PC-9 (cell line): ENCODE measurements at places on chromosomes 16 and 17. TPM values are rescaled to one million over a fixed set of nuclear protein-coding genes. Genes with fewer than 3 reads are reported as not detected.
A peak's percentile ranks its signal among the peaks of the same experiment; 100 is the strongest.

- DNase-seq = no peak
These were observed 33.3 kb upstream of the METTL9 start for GRCh38 chr16:21565861-21566669.

- peak; percentile 22 for DNase-seq
These were observed 82.4 kb downstream of the PLCG2 start for GRCh38 chr16:81861503-81861902.

DNA sequence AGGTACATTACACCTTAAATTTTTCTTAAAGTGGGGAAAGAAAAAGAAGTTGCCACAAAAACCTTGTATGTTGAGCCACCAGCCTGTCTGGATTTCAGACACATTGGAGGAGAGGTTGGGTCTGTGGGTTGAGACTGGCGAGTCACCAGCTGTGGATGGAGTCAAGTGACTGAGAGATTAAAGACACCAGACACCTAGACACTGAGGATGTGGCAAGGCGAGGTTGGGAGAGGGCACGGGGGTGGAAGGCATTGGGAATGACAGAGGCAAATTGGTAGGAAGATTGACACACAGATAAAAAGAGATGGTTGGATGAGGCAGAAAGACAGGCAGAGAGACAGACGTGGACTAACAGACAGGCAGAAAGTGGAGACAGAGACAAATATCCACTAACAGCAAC is 49.6 kb downstream of the KCNJ12 start:
- no peak for DNase-seq

- DNase-seq = no peak
These were observed 1.1 kb upstream of the PHF23 start for GRCh38 chr17:7240375-7240774.

- no peak for DNase-seq
These were observed 2.4 kb upstream of the CBFB start for GRCh38 chr16:67026570-67026969.

DNA sequence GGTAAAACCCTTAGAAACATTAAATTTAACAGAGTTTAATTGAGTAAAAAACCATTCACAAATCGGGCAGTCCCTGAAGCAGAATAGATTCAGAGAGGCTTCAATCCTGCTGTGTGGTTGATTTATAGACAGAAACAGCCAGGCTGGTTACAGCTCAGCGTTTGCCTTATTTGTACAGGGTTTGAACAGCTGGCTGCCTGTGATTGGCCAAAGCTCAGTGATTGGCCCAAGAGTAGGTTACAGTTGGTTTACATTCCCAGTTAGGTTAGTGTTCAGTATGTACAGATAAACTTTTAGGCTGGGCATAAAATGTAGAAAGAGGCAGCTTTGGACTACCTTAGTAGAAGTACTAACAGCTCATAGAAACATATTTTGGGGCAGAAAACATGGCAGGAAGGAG is 210.4 kb upstream of the ELAC2 start:
- DNase-seq = no peak

GRCh38 chr16:1744338-1744840 is 27.0 kb downstream of the NME3 start:
- no peak for DNase-seq

- DNase-seq = no peak
These were observed 1.3 kb downstream of the NQO1 start for GRCh38 chr16:69724981-69725479.

- no peak for DNase-seq
These were observed 28.2 kb upstream of the SREBF1 start for GRCh38 chr17:17865035-17865434.

- DNase-seq = no peak
These were observed 7.3 kb upstream of the SMIM36 start for GRCh38 chr17:55518510-55518909.

DNA sequence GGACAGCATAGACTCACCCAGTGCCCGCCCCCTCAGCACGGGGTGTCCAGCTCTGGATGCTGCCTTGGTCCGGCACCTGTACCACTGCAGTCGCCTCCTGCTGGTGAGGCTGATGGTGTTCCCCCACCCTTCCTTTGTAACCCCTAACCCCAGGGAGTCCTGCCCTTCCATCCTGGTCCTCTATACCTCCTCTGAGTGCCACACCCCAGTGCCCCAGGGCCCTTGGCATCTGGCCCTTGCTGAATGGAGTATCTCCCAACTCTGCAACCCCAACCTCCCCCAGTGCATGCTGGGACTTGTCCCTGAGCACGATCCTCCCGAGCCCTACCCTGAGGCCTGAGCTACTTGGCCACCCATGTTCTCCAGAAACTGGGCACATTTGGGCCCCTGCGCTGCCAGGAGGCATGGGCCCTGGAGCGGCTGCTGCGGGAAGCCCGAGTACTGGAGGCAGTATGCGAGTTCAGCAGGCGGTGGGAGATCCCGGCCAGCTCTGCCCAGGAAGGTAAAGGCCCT is 15.8 kb downstream of the RIPOR1 start:
- no peak for DNase-seq

DNA sequence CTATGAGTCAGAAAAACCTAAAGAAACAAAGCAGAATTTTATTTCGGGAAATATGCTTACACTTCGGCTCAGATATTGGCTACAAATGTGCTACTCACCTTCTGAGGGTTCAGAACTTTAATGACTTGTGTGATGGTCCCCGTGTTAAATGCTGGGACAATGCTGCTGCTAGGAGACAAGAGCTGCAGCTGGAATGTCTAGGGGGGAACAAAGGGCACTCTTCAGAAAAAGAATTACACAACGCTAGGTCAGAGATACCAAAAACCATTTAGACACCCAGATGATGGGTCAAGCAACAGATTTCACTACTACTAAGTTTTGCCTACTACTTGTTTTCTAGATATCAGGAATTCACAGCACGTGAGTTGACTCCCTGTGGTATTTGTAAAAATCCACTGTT is 10.0 kb upstream of the PHLPP2 start:
- DNase-seq = no peak

- DNase-seq = no peak
These were observed 26.2 kb downstream of the CHD9 start for GRCh38 chr16:53081032-53081424.

DNA sequence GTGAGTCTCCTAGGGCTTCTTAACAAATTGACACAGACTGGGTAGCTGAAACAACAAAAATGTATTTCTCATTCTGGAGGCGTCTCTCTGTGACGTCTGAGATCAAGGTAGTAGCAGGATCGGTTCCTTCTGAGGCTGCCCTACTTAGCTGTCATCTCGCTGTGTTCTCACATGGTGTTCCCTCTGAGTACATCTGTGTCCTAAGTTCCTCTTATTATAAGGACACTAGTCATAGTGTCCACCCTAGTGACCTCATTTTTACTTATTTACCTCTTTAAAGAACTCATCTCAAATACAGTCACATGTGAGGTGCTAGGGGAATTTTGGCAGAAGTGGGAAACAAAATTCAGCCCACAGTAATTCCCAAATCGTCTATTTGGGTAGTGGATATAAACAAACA is 529.1 kb downstream of the NPIPA7 start:
- no peak for DNase-seq

GRCh38 chr17:49260011-49260816 is 29.6 kb upstream of the PHOSPHO1 start:
- peak; percentile 42 for DNase-seq

DNA sequence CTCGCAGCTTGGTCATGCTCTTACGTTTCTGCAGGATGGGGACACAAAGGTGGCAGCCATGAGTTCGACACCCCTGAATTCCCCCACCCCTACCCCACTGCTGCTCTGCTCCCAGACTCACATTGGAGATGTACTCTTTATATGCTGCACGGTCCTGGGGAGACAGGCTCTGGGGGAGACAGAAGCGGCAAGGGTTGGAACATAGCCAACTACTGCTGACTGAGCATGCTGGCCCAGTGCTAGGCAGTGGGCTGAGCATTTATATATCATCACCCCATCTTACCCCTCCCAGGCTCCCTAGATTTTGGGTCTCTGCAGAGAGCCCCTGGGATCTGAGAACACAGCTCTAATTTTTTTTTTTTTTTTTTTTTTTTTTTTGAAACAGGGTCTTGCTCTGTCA is 8.1 kb upstream of the ATXN7L3 start:
- DNase-seq = no peak

GRCh38 chr17:78517421-78517820 is 59.8 kb downstream of the DNAH17 start:
- no peak for DNase-seq

- DNase-seq = no peak
These were observed 94.7 kb downstream of the GOSR1 start for GRCh38 chr17:30571921-30572320.

DNA sequence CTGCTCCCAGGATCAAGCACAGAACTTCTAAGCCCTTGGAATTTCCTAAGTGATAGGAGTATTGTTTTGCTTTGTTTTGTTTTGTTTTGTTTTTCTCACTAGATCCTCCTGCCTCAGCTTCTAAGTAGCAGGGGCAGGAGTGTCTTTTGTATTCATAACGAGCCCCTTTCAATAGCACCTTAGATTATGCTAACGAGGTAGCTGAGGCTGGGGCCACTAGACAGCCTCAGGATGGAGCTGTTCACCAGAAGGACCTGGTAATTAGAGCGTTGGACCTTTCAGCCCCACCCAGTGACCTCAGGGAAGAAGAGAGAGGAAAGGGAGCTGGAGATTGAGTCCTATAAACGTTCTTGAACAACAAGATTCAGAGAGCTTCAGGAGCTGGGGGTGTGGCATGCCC is 43.6 kb downstream of the IKZF3 start:
- DNase-seq = no peak

GRCh38 chr17:18257982-18258355 is 569 bp downstream of the FLII start:
- peak; percentile 75 for DNase-seq

- no peak for DNase-seq
These were observed 208.3 kb downstream of the NPIPB11 start for GRCh38 chr16:29198231-29198630.

DNA sequence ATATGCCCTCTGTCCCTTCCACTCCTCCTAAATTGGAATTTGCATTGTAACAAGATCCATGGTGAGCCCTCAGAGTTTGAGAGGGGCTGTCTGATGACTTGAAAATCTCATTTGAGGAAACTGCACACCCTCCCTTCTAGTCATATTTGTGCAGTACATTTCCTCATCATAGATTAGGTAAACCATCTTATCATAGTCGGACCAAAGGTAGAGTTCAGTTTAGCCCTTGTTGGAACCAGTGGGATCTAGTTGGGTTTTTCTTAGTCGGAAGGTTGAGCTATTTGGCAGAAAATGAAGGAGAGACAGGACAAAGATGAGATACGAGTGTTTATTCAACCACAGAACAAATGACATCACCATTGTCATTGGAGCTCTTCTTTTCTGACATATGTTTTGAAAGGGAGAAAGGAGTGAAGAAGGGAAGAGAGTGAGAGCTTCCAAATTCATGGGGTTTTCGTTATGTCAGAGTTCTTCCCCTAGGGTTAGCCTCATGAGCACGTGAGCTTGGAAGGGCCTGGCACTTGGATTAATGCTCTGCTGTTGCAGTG is 15.8 kb upstream of the KRT20 start:
- no peak for DNase-seq

MYH2 gene
- total RNA-seq = not detected in 2 replicates

KRT20 gene
- total RNA-seq = not detected in 2 replicates

SULT1A4 gene
- total RNA-seq = 11.1 and 16.7 TPM in 2 replicates

NOD2 gene
- 0.70 and 0.75 TPM in 2 replicates for total RNA-seq

NOG gene
- total RNA-seq = 4.2 and 4.8 TPM in 2 replicates

COX6A2 gene
- not detected in 2 replicates for total RNA-seq

SLFN14 gene
- not detected in 2 replicates for total RNA-seq

TMEM88 gene
- 3.1 and 3.4 TPM in 2 replicates for total RNA-seq

CACNG4 gene
- total RNA-seq = 45.1 and 46.3 TPM in 2 replicates
